ENCODE measurements at places on chromosomes 3 and 15.

- no peak for DNase-seq
Observed at GRCh38 chr15:79615754-79616153, 183.6 kb downstream of the MINAR1 start.

- DNase-seq: peak; percentile 26
Observed at GRCh38 chr3:138347960-138348753, at the start of gene MRAS. Gene MRAS, plus strand, starts transcription at chr3:138348579. Its CDS starts 24,305 bp downstream, at chr3:138372884.

GRCh38 chr15:88657326-88658069 is 18.7 kb downstream of the ISG20 start:
- no peak for DNase-seq

GRCh38 chr3:105793040-105793439 is 75.8 kb downstream of the CBLB start:
- no peak for DNase-seq

- no peak for DNase-seq
Observed at GRCh38 chr3:172209333-172210321, 170.2 kb downstream of the FNDC3B start.

DNA sequence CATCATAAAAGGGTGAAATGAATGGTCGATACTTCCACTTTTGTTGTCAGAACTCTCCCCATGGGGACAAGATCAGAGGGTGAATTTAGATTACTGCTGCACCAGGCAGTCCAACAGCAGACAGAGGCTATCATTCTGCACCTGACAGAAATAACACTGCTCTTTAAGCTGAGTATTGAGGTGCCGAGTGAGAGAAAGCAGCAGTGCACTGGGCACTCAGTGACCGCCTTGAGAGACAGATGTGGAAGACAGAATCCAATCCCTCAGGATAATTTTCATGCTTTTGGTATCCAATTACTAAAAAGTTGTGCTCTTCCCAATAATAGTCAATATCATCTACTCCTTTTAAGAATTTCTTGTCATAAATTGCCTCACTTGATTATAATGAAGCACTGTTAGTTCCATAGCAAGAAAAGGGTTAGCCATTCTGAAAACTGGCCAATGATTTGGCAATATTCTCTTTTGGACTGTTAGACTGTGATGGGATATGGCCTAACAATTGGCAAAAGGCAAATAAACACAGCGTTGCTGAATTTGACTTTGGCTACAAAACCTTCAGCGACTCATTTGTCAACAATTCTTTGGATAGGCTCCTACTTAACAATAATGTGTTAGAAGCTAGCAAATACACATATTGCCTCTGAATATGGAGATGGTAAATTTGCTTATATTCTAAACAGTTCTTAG is 5.5 kb downstream of the FGF7 start:
- DNase-seq: no peak

- DNase-seq: peak; percentile 6
Observed at GRCh38 chr15:30859091-30859874, 44.4 kb upstream of the FAN1 start.

DNA sequence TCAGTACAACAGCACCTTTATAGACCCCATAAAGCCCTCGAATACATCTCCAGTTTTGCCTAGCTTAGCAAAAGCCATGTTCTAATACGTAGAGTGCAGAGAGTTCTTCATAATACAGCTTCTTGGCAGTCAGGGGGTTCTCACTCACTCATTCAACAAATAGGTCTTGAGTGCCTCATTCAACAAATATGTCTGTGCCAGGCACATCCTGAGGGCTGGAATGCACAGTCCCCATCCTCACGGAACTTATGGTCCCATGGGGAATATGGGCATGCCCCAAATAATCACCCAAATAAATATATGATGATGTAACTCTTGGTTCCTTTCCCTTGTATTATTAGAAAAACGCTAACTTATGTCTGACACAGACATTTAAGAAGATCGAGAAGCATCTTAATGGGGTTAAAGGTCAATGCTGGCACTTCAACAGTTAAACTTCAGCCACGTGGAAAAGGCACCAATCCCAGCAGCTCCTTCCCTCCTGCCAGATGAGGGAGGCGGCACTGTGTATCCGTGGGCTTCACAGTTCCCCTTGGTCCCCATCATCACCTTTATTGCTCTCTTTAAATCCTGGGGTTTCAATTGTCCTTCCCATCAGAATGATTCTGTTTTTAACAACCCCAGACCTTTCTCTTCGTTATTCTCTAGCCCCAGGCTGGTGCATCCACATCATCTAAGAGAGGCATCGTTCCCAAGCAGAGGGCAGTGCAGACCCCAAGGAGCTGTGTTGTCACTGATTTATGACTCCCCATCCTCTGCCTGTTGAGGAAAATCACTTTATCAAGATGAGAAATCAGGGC is 18.9 kb upstream of the SEMA5B start:
- DNase-seq: no peak

DNA sequence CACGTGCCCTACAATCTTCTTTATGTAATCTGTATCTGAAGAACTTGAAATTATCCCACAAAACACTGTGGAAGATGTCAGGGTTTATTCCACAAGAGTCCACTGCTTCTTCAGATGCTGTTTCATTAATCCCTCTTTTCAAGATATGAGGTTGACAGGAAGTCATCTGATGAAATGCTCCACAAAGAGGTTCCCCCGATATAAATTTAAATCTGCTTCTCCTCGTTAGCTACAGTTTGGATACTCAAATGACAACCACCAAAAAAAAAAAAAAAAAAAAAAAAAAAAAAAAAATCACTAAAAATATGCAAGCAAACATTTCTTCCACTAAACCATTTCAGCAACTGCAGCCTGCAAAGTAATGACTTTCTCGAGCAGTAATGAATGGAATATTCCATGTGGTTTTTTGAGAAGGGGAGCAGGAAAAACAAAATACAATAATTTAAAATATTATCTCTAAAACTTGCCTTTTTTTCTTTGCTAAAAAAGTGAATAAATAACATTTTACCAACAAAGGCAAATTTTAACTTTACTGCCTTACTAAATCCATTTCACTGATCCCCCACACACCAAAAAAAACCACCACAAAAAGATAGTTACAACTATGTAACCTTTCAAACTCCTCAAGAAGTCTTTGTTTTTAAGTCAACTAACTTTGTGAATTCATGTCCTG is 37.8 kb downstream of the DLG1 start:
- no peak for DNase-seq

- no peak for DNase-seq
Observed at GRCh38 chr15:63473749-63473998, 30.7 kb upstream of the USP3 start.

DNA sequence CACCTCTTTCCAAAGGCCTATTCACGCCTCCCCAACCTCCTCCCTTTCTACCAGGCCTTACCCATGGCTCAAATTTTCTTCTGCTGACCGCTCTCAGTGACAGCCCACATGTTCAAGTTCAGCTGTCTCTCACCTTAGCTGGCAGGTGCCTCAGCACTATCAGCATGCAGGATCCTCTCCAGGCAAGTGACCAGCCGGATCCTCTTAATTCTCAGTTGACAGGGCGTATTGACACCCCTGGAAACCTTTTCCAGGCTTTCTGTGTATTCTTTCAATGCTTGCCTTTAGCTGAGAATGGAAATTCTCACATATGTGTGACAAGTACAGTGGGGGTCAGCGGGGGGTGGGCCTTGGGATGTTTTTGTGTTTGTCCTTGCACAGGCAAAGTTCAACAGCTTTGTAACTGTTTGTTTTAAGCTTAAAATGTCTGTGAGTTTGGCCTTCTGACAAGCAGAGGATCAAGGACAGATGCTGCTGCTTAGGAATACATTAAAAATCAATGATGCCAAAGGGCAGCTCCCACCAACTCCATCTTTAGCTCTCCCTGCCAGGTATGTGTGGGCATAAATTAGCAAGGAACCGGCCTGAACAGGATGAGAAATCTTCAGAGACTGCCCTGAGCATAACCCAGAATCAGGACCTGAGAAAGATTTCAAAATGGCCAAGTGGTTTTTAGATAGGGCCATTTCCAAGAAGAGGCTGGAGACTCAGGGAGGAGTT is 17.4 kb upstream of the BDH1 start:
- DNase-seq: no peak

DNA sequence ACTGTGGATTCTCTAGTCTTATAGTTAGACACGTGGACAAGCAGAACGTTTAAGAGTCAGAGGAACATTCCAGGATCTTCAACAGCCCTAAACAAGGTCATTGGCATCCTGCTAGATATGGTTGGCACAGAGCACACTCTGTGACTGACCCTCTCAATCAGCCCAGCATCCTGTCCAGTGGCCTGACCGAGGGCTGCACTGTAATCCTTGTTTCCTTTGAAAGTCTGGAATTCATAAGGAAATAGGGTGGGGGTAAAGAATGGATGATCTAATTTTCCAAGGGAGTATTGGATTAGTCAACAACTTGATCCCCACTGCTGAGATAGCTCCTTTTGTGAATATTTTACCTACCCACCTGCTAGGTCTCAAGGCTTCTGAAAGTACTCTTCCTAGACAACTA is 94.5 kb upstream of the DLG1 start:
- no peak for DNase-seq

- DNase-seq: no peak
Observed at GRCh38 chr3:87719060-87719459, 339.7 kb downstream of the CGGBP1 start.

DNA sequence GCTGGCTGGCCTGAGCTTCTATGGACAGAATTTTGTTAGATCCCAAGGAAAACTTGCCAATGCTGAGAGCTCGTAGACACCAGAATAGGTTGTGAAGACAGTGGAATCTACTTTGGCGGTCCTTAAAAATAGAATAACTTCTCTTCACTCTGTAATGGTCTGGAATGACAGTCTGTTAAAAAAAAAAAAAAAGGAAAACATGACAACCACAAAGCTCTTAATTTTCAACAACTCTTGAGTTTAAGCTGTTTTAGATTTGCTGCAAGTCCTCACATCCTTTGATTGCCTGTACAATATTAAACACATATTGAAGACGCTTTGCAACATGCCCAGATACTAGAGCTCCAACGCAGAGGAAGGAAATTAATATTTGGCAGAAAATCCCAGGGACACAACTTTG is 122.8 kb upstream of the GALNT15 start:
- no peak for DNase-seq

GRCh38 chr3:6229778-6230410 is 631.0 kb upstream of the GRM7 start:
- DNase-seq: no peak

GRCh38 chr3:172187511-172187910 is 148.1 kb downstream of the FNDC3B start:
- DNase-seq: no peak

DNA sequence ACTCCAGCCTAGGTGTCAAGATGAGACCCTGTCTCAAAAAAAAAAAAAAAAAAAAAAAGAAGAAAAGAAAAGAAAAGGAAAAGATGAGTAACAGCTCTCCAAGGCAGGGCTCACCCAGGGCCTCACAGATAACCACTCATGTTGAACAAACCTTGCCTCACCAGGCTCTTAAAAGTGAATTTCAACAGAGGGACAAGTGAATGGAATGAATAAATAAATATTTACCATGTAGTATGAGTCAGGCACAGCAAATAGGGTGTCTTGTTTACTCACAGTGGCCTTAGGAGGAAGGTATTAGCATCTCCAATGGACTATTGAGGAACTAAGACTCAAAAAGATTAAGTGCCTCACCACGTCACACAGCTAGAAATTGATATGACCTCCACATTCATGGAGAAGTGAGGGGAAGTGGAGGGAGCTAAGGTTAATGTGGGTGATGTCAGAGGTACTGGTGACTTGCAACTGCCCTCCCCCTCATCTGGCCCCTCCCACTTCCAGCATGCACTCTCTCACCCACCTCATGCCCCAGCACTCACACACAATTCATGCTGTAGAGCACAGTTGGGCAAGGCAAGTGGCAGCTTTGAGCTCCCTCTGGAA is 255.5 kb downstream of the UACA start:
- no peak for DNase-seq

- no peak for DNase-seq
Observed at GRCh38 chr3:38985981-38986380, 65.8 kb downstream of the SCN11A start.

- DNase-seq: no peak
Observed at GRCh38 chr3:150870406-150870805, 34.8 kb downstream of the MINDY4B start.

DNA sequence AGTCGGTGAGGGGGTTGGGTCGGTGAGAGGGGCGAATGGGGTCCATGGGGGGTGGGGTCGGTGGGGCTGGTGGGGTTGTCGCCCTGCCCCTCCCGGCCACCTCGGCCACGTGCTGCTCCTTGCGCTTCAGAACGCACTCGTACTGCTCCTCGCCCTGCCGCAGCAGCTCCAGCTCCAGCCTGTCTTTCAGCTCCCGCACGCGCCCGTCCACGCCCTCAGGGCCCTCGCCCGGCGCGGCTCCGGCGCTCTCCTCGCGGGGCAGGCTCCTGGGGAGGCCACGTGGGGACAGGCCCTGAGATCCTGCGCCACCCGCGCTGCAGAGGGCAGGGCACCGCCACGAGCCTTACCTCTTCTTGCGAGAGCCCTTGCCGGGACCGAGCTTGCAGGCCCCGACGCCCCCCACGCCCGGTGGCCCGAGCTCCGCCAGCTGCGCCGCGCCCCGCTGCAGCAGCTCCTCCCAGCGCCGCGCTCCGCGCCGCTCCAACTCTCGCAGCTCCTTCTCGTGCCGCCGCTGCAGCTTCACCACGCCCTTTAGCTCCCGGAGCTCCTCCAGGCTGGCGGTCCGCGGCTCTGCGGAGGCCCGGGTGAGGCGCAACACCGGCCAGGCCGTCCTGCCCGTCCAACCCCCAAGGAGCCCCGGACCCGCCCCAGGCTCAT is 8.2 kb upstream of the ANKRD63 start:
- DNase-seq: peak; percentile 80

DNA sequence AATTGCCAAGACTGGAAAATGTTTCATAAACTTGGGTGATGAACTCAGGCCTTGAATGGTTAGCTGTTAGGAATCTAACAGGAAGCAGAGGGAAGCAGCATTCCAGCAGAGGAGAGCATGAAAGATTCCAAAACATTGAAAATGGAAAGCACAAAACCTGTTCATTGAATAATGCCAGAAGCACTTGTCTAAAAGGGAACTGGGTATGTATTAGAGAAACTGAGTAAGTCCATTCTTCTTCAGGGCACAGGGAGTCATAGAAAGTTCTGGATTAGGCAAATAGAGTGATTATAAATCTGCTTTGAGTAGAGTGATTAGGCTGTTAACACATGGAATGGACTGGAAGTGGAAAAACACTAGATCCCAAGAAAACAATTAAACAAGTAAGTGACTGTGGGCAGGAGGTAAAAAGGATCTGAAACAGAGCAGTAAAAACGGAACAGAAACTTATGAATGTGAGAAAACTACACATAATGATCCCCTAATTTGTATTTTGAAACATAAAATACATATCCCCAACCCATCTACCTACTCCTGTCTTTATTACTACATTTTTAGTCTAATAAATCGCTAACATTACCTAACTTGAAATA is 343.4 kb downstream of the TBC1D5 start:
- DNase-seq: no peak

DNA sequence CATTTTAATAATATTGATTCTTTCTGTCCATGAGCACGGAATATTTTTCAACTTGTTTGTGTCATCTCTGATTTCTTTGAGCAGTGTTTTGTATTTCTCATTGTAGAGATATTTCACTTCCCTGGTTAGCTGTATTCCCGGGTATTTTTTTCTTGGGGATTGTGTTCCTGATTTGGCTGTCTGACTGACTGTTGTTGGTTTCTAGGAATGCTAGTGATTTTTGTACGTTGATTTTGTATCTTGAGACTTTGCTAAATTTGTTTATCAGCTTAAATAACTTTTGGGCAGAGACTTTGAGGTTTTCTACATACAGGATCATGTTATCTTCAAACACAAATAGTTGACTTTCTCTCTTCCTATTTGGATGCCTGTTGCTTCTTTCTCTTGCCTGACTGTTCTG is 418.8 kb upstream of the ALCAM start:
- no peak for DNase-seq

GRCh38 chr3:100602506-100603444 is 6.6 kb upstream of the ADGRG7 start:
- peak; percentile 47 for DNase-seq

- DNase-seq: no peak
Observed at GRCh38 chr15:51281368-51281967, 56.9 kb downstream of the CYP19A1 start.
